ENCODE measurements at places on chromosomes 7 and 10. TPM values are rescaled to one million over a fixed set of nuclear protein-coding genes. Genes with fewer than 3 reads are reported as not detected.

GRCh38 chr7:82173400-82174021, 270.1 kb downstream of the CACNA2D1 start:
- no peak for DNase-seq

GRCh38 chr7:22726345-22726906, 574 bp upstream of the IL6 start:
- peak; percentile 87 for DNase-seq

DNA sequence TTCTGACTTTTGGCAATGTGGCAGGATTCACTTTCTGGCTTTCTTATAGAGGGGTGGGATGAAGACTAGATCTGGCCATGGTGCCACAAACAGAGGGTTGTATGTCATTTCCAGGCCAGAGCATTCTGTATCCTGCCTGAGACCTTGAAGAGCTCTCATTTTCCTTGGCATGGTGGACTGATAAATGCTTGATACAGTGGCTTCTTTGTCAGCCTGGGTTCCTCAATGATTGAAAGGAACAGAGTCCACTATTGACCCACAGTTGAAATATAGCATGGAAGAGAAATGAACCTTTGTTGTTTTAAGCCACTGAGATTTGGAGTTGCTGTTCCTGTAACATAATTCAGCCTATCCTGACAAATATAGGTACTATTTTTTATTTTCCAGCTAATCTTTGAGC, 462.7 kb downstream of the SUGCT start:
- no peak for DNase-seq

GRCh38 chr7:28684650-28685241, 272.4 kb downstream of the CREB5 start:
- DNase-seq = no peak

DNA sequence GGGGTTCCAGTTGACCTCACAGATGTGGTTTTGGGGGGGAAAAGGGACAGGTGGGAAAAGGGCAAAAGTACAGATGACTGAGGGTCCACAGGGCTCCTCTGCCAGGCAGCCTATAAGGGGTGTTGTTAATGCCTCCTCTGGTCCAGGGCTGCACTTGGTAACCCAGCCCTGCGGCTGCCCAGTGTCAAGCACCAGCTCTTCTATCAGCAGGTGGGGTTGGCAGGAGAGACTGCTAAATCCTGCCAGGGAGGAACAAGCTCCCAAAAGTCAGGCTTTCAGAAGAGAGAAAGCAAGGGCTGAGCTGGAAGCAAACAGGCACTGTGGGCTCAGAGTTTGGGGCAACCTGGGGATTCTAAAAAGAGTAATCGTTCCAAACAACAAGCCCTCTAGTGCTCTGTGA, 39.1 kb downstream of the LRRC20 start:
- DNase-seq = no peak

GRCh38 chr10:21257919-21258318, 267.6 kb downstream of the SKIDA1 start:
- no peak for DNase-seq

GRCh38 chr7:101729241-101729883, 88.1 kb upstream of the CUX1 start:
- no peak for DNase-seq

DNA sequence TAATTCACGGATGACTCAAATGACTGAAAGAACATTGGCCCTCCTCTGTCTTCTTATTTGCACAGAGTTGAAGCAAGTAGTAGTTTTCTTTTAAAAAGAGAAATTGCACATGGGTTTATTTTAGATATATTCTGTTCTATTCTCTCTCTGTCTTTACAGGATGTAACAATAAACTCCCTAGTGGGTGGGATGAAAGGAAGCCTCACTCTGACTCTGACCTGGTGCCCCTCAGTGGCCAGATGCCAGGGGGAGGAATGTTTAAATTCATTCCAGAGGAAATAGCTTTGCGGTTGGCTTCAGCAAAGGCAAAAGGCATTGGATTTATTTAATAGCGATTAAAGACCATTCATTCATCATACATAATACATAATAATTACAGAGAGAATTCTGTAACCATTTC, 156.4 kb upstream of the MTPN start:
- DNase-seq = no peak

GRCh38 chr10:72134785-72135767, 46.7 kb upstream of the SPOCK2 start:
- no peak for DNase-seq

DNA sequence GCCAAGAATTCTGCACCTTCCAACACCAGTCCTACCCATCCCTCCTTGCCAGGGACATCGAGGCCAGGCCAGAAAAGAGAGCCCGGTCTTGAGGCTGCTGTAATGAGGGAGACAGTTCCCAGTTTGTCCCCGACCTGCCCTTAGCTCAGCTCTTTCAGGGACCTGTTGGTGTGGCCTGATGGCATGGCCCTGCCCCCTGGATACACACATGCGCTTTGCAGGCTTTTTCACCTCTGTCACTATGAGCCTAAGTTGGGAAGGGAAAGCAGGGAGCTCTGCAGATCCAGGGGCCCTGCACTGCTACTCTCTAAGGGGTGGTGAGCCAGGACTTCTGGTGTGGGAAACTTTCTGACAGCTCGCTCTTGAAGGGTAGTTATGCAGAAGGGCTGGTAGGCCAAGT, 2.1 kb downstream of the SCD start:
- DNase-seq = peak; percentile 59

DNA sequence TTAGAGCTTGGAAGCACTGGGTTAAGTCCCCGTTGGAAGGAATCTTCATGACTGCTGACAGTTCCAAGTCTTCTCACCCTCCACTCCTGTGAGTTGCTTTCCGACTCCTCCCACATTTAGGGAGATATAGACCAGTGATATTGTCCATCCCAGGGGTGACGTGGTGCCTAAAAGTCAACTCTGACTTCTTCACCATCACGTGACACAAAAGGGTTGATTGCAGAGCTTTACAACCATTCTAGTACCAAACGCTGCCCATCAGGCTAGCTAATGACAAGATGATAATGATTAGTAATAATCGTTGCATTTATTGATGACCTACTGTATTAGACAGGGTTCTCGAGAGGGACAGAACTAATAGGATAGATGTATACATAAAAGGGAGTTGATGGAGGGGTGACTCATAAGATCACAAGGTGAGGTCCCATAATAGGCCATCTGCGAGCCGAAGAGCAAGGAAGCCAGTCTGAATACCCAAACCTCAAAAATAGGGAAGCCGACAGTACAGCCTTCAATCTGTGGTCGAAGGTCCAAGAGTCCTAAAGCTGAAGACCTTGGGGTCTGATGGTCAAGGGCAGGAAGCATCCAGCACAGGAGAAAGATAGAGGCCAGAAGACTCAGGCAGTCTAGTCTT, 85.3 kb upstream of the CARD11 start:
- no peak for DNase-seq

- DNase-seq = no peak
These were observed 163.4 kb downstream of the PLXDC2 start for GRCh38 chr10:19979628-19980027.

Gene SAMD9
- 8.6 TPM for total RNA-seq

Gene SFRP5
- total RNA-seq = not detected

Gene GIMAP7
- total RNA-seq = 40.5 TPM

Gene LMBR1
- 63.6 TPM for total RNA-seq

Gene CALD1
- 7.2 TPM for total RNA-seq

All from activated CD4-positive, alpha-beta T cell treated with anti-CD3 and anti-CD28 coated beads, Interleukin-2, amount 10 ng/mL, durations not matched to agents 24 days and 14 days (primary cell).